HuH-7.5 (cell line): ENCODE measurements at places on chromosomes 3 and 15.

DNA sequence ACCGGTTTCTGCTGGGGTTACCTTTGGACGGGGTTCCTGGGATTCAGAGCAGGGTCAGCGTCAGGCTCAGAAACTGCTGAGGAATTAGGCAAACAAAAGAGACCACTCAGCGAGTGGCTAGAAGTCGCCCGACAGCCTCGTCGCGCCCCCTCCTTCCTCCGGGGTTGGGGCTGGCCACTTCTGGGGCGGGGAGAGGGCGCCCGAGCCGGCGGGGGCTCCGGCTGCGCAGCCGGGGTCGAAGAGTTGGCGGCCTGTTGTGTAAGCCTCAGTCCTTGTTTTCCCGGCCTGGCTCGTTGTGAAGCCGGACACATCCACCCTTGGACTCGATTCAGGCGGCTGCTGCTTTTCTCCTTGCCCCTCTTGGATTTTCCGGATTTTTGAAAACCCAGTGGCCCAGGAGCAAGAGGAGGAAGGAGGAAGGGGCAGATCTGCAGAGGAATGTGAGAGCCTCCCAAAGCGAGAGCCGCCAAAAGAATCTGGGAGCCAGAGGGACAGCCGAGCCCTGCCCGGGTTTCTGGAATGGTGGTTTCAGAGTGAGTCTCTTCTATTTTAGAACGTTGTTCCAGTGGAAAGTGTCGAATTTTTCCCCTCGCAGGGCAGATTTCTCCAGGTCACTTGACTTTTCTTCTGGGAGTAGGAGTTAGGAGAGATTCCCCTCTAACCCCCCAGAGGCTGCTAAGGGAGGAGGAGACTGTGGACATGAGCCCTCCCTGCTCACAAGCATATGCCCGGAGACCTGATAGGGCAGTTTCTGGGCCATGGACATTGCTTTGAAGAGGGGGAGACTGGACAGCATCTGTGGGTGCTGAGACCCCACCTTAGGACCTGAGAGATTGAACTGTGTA is 666 bp downstream of the SNX33 start:
- DNase-seq, result peak; percentile 86

GRCh38 chr3:194273743-194274310 is 77.3 kb downstream of the CPN2 start:
- DNase-seq, result no peak

DNA sequence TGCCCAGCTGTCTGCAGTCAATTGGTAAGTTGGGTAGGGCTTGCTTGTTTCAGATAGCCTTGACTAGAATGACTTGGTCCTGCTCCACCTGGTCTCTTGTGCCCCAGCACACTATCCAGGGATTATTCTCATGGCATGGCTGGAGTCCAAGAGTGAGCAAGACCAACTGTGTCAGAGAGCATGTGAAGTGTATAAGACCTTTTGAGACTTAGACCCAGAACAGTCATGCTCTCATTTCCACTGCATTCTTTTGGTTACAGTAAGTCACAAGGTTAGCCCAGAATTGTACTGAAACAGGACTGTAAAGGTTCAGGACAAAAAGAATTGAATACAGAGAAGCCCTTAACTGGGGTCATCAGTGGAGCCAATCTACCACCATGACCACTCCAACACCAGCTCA is 650.8 kb upstream of the ADAMTS9 start:
- no peak for DNase-seq

- DNase-seq, result no peak
Observed at GRCh38 chr3:114453361-114453780, 159.5 kb downstream of the TIGIT start.

DNA sequence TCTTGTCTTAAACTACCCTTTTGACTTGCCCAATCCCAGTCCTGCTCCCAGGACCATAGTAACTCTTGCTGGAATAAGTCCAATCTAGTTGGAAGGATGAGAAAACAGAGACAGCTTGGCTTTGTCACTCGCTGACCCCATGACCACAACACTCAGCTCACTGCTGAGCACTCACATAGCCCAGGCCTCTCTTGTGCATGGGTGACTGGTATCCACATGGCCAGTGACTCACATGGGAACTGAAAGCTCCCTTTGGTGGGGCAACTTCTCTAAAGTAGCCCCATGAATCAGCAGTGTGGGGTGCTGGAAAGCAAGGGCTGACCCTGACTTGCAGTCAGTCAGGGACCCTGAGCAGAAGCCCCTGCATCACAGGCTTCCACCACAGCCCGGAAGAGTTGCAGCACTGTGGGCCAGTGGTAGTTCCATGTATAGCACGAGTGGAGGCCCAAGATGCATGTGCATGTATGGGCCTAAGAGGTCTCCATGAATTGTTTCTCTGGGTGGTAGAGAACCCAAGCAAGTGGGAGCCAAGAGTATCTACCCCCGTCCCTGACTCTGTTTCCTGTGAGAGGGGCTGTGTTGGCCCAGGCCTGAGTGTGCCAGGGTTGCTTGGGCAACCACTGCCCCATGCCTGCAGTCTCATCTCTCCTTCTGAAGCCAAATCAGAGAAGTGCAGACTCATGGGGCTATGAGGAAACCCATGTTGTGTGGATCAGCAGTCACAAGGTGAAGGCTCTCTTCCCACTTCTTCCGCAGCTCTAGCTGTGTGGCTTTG is 62.1 kb upstream of the XCR1 start:
- DNase-seq, result no peak

DNA sequence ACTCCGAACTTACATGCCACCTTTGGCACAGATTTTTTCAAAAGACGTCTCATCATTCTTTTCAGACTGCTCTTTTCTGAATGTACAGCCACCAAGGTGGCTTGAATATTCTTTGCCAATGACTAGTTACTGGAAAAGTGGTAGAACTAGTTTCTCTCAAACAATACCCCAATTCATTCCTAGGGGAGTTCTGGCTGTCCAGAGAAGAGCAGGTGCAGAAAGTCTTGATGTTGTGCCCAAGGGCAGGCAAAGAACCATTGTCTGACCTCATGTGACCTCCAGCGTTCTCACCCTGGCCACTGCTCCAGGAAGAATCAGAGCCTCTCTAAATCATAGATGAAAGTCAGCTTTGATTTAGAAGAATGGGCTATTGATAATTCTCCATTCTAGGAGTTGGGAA is 5.5 kb downstream of the LMOD3 start:
- DNase-seq, result no peak

GRCh38 chr3:48403533-48404439 is 26.1 kb downstream of the PLXNB1 start:
- peak; percentile 11 for DNase-seq

DNA sequence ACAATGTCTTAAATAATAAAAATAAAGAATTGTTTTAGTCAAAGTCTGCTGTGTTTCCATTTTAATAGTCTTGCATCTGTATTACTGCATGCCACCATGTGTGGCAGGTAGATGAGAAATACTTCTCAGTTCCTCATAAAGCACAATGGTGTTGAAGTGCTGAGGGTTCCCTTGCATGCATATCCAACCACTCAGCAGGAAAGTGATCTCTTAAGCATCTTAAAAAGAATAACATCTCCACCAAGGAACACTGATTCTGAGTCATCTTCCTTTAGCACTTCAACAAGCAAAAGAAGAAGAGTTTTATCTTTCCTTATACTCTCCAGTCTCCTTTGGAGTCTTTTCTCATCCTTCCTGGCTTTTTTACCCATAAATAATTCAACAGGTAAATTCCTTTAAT is 602.0 kb downstream of the TBL1XR1 start:
- DNase-seq, result no peak

DNA sequence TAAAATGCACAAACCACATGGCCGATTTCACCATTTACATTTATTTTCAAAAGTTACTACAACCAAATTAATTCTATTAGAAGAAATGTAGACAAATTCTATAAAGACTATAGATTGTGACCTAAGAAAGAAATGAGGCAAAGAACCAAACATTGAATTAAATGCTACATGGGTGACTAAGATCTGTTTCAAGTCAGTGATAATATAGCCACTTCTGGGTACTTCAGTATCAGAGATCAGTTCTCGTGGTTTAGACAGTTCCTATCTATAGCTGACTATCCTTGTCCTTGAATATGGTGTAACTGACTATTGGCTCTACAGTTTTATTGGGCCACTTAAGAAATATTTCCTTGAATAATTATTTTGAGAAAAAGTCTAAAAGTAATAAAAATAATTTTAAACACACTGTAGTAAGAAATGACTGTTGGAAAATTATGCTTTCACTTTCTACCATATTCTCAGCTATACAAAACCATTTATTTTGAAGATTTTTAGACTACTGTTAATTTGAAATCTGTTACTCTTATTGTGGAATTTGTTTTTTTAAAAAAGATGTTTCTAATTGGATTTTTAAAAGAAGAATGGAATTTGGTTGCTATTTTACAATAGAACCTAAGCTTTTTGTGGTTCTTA is 14.1 kb downstream of the KCNMB3 start:
- no peak for DNase-seq

- DNase-seq, result no peak
Observed at GRCh38 chr15:23403550-23403949, 43.5 kb downstream of the GOLGA6L2 start.

- DNase-seq, result no peak
Observed at GRCh38 chr15:52731732-52732470, 52.7 kb upstream of the ATOSA start.

DNA sequence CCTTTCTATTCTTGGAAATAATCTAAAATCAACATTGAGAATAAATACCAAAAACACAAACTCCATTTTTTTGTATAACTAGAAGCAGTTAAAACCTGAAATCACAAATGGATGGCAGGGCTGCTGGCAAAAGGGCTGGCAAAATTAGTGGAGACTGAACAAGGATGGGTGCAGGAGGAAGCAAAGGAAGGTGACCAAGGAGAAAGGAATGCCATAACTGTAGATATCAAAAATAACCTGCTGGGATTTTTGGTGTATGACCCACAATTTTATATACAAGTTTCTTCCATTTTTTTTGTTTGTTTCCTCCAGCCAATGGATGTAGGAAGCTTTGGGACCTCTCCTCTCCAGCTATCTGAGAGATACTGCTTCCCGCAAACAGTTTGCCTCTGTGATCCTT is 12.7 kb downstream of the CFAP44 start:
- DNase-seq, result no peak

DNA sequence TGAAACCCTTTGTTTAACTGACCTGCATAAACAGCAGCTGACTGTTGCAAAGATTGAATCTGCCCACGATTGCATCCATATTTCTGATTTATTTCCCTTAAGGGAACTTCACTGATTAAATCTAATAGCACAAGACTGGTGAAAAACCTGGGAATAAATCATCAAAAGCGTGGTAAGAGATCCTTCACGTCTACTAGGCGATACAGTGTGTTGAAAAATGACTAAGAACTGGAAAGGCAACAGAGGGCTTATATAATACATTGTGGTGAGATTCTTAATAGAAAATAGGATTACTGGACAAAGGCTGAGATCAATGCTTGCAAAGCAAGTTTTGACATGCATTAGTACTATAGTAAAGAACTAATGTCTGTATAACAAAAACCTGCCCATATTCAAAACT is 49.0 kb downstream of the POLQ start:
- DNase-seq, result no peak

DNA sequence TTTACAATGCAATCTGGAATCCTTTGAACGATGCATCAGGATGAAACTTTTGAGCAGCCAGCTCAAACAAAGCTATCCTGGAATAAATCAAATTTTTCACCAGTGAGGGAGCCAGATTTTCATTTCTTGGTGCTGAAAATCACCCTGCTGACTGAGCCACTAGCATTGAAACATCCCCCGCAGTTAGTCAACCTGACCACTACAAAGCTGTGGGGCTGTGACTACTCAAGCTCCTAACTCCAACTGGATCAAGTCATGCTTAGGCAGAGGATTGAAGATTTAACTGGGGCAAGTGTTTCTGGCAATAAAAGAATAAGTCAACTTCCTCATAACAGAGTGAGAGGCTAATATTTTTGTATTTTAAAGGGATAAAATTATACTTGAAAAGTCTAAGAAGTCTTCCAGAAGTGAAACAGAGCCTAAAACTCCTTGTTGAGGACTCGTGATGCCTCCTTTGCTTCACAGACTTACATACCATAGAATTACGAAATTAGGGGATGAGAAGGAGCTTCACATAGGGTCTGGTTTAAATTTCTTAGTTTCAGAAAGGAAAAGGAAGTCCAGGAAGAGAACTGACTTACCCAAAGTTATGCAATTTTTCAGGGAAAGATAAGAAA is 177.8 kb downstream of the SERPINI1 start:
- DNase-seq, result no peak

DNA sequence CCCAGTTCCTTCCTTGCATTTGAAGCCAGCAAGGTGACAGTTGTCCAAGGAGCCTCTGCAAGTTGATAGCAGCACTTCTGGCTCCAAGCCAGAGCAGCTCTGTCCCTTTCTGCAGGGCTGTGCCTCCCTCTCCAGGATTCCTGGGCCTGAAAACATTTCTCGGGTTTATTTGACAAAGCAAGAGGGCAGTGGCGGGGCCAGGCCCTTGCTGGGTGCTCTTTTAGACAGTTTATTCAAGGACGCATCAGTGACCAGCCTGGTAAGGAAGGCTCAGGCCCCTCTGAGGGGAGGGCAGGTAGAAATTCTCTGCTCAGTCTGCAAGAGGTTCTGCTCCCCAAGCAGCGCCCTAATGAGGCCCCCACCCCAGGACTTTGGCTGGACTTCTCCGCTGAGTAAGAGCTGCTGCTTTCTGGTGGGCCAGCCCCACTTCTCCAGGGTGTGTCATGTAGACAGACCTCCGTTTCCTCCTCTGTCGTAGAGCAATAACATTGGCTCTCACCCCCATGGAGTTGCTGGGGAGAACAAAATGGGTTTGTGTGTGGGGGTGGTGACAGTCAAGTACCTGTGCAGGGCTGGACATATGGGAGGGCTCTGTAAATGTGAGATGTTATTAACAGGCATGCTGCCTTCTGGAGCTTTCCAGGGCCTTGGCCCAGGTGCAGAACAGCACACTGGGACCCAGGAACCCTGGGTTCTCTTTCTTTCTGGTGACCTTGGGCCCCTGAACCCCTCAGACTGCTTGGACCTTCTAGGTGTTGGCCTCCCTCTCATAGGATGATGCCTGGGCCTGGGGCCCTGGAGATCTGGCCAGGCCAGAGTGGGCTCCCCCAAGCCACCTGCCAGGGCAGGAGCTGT is 146.2 kb upstream of the TLE3 start:
- no peak for DNase-seq

DNA sequence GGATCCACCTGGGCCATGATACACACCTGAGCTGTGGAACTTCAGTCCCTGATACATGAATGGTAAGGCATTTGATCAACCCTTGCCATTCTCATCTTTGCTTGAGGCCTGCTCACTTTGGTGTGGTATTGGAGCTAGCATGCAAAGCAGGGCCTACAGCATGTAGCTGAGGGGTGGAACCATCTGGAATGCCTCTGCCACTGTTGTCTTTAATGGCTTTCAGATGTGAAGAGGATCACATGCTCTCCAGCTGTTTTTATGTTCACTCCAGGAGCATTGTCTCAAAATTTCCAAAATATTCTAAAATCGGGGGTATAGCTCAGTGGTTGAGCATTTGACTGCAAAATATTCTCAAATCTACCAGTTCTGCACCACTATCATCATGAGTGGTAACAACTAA is 64.4 kb upstream of the PHLDB2 start:
- DNase-seq, result no peak

DNA sequence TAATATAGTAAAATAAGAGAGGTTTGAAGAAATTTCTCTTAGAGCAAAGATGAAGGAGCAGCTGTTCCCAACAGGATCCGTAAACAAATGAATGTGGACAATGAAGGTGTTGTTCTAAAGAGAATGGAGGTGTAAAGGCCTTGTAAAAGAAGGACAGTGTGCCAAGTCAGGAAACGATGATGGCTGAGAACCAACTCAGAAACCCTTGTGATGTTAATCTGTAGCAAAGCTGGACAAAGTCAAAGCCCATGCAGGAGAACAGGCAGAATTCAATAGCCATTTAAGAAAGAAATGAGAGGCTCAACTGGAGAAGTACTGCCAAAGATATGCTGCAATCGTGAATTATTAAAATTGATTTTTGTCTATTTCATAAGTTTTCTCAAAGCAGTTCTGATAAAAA is 192.2 kb downstream of the MBNL1 start:
- no peak for DNase-seq

- peak; percentile 51 for DNase-seq
Observed at GRCh38 chr3:48897460-48898376, 964 bp downstream of the SLC25A20 start.
